Stimulated activated CD4-positive, alpha-beta T cell treated with anti-CD3 and anti-CD28 coated beads, Interleukin-4, amount 100 ng/mL, for 48 hours (primary cell): ENCODE measurements at places on chromosomes 5 and 9.

GRCh38 chr9:120109242-120109641 is 470.7 kb downstream of the CDK5RAP2 start:
- DNase-seq, result no peak

DNA sequence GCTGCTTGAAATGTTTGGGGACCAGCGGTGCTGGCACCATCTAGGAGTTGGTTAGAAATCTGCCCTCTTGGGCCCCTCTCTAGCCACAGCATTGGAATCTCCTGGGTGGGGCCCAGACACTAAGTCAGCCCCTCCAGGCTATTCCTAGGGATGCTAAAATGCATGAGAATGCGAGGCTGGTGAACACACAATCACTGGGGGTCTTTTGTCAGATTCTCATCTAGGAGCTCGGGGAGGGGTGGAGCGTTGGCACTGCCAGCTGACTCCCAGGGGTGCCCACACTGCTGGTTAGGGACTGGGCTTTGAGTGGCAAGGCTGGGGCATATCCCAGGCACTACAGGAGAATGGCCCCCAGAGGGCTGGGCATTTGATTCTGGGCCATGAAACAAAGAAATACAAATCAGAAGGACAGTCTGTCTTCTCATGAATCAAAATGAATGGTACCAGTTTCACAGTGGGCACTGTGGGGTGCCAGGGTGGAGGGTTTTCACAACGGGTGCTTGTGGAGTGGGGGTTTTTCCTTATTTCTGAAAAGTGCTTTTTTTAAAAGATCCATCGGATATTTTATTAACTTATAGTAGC is 127.8 kb upstream of the RAPGEF1 start:
- DNase-seq, result no peak

- no peak for DNase-seq
Observed at GRCh38 chr5:59069438-59070079, 486.7 kb downstream of the RAB3C start.

- DNase-seq, result no peak
Observed at GRCh38 chr9:13351778-13352386, 72.4 kb upstream of the MPDZ start.

DNA sequence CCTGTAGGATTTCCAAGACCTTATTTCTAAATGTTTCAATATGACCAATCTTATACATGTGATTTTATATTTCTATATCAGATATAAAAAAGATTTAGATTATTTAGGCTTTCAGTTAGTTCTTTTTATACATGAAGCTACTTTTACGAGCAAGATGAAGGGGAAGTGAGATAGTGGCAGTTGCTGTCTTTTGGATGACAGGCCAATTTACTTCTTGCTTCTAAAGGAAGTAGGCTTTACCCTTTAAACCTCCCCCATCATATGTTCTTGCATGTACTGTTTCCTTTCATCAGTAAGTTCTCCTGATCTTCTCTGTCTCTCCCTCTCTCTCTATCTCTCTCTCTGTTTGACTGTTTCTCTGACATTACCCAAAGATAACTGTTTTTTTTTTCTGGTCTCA is 4.0 kb upstream of the TYRP1 start:
- DNase-seq, result no peak

DNA sequence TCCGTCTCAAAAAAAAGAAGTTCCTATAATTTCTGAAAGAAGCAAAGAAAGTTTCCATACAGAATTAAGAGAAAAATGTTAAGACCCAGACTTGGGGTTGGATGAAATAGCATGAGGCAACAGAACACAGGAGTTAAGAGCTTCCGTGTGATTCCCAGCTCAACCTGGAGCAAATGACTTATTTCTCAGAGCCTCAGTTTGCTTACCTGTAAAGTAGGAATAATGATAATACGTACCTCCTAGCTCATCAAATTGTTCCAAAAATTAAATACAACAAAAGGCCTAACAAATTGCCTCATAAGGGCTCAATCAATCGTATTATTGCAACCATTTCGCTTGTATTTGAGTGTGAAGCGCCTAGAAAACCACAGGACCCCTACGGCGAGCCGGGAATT is 600 bp upstream of the GPR107 start:
- DNase-seq, result no peak

- no peak for DNase-seq
Observed at GRCh38 chr9:31848505-31849285, 535.7 kb upstream of the ACO1 start.

DNA sequence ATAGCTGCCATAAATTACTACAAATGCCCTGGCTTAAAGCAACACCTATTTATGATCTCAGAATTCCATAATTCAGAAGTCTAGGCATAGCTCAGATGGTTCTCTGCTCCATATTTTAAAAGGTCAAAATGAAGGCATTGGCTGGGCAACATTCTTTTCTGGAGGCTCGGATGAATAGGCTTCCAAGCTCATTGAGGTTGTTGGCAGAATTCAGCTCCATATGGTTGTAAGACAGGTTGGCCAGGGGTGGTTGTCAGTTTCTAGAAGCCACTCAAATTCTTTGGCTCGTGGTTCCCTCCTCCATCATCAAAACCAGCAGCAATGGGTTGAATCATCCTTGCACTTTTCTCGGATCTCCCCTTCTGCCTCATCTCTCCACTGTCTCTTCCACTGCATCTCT is 49.4 kb downstream of the TGFBR1 start:
- DNase-seq, result no peak

DNA sequence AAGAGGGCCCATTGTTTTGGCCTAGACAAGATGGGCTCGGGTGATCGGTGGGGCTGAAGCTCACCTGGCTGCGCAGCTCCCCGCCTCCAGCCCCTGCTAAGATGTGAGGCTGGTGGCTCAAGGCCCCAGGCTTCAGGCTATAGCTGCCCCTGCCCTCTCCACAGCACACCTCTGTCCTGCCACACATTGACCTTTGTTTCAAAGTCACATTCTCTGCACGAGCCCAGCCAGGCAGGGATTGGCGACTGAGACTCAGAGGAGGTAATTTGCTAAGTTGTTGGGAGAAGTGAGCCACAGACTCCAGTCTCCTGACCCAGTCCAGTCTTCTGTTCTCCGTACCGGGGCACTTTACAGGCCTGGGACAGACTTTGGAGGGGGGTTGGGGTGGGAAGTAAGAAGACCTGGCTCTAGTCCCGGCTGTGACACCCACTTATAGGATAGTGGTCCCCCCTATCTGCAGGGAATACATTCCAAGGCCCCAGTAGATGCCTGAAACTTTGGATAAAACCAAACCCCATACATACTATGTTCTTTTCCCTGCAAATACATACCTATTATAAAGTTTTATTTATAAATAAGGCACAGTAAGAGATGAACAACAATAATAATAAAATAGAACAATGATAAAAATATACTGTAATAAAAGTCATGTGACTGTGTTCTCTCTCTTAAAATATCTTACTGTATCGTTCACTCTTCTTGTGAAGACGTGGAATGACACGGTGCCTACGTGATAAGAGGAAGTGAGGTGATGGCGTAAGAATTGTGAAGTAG is 13.3 kb downstream of the PDGFRB start:
- no peak for DNase-seq

DNA sequence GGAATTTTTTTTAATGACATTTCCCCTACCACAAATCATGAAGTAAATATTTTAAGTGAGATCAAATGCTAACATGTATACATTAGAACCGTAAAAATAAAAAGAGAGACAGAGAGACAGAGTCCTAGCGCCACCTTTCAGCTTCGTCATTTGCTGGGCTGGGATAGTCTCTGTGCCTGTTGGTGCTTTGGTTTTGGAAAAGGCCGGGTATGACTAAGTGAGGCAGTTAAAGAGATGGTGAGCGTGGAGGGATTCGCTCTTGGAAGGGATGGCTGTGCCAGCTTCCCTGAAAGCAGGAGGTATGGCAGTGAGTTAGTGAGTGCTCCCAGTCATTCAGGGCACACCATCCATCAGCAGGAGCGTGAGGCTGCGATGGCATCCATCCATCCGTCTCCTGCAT is 729.6 kb upstream of the WWC1 start:
- no peak for DNase-seq

DNA sequence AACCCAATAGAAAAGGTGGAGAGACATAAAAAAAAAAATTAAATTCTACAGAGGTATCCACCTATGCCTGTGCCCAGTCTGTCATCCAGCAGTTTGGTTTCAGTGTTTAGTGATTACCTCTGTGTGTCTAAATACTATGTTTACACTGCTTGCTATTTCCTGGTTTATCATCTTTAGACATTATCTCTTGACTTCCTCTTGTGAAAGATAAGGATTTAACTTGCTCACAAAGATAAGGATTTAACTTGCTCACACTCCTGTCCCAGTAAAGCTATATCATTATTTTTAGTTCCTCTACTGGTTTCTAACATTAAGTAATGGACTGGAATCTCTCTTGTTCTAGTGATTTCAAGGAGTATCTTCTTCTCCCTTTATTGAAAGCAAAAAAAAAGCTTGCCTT is 53.9 kb upstream of the ZFR start:
- no peak for DNase-seq

DNA sequence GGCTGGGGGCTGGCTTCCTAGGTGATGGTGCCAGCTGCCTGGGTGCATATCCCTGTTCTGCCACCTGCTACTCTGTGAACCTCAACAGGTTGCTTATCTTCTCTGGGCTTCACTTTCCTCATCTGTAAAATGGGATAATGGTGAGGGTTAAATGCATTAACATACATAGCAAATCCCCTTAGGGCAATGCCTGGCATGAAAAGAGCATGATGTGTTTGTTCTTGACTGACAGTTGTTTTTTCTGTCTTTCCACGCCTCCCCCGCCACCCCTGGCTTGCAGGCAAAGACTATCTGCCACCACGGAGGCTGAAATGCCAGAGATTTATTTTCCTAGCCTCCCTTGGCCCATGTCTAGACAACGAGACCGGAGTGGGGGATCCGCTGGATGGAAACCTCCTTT is 280.5 kb downstream of the NSG2 start:
- no peak for DNase-seq

DNA sequence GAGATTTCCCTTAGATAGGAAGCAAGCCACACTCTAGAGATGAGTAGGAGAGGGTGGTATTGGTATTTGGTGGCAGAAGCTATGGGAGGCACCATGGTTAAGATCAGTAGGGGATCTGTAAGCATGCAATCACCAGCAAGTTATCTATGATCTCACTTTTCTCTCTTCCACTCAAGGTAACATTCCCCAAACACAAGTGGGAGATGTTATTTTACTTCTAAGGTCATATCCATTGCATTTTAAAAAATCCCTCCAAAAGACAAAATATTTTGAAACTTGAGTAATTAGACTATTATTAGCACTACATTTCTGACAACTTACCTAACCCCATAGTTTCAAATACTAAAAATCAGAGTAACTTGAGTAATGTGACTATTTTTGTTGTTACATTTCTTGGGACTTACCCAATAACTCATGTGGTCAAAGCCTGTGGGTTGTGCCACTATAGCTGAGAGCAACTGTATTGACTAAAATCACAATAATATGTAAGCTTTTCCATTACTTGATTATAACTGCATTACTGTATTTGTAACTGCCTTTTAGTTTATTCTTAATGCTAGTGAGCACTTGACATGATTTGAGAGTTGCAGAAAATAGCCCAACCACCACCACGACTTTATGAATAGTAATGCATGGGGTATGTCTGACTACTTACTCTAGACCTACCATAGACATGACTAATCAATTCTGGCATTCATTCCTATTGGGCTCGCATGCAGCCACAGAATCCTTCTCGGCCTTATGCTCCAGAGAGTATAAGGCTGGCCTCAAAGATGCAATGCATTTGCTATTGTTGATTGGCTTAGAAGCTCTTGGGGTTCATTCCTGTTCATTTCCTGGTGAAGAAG is 264.7 kb downstream of the TRIM32 start:
- DNase-seq, result no peak

GRCh38 chr9:83154821-83155220 is 91.9 kb upstream of the RASEF start:
- no peak for DNase-seq

GRCh38 chr9:18233776-18234445 is 240.0 kb upstream of the ADAMTSL1 start:
- DNase-seq, result no peak

GRCh38 chr5:39761199-39761950 is 336.6 kb upstream of the DAB2 start:
- no peak for DNase-seq

GRCh38 chr9:78765861-78766260 is 468.9 kb downstream of the PSAT1 start:
- no peak for DNase-seq

DNA sequence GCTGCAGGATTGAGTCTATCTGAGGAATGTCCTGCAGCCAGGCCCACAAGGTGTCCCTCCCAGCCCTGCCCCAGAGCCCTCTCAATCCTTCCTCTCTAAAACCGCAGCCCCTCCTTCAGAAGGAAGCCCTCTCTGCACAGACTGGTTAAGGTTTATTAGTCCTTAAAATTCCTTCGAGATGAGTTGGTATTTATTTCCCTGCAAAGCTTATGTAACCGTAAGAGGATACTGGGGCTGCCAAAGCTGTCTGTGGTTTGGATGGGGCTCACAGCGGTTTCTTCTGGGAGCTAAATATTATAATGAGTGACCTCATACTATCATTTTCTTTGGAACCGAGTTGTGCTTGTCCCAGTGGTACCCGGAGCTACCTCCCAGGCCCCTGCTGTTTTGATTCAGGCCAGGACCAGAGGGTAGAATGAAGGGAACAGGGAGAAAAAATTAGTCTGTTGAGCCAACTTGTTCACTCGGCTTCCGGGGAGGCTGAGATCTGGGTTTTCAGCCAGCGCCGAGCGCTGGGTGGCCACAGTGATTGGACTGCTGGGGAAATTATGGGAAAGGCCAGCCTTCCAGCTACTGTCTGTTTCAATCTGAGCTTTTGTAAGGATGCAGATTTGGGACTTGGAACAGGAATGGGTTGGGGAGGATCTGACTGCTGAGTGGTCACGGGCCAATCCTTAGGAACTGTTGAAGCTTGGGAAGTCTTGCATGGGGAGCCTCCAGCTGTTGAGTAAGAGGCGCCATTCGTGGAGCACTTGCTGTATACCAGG is 107.5 kb downstream of the NDFIP1 start:
- no peak for DNase-seq

DNA sequence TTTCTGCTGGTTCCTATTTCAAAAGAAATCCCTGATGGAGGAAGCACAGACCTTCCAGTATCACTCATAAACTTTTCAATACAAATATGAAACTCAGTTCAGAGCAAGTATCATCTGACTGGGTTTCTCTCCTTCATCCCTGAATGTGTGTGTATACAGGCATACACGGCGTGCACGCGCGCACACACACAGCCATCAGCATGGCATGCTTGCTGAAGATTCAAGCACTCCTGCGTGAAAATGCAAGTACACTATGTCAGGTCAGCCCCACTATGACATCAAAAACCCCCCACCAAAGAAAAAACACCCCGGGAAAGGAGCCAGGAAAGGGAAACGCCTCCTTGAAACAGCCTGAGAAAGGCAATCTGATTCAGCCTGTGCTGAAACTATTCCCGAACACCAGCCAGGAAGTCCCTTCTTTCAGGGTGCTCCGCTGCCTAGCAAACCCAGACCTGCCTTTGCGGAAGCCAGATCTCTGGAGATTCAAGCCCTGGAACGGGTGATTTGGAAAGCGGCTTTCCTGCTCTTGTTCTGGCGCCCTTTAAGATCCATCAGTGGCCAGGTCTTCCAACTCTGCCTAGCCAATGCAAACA is 831 bp downstream of the KLHL3 start:
- no peak for DNase-seq
